ENCODE measurements at places on chromosomes 2 and 18. TPM values are rescaled to one million over a fixed set of nuclear protein-coding genes. Genes with fewer than 3 reads are reported as not detected.

DNA sequence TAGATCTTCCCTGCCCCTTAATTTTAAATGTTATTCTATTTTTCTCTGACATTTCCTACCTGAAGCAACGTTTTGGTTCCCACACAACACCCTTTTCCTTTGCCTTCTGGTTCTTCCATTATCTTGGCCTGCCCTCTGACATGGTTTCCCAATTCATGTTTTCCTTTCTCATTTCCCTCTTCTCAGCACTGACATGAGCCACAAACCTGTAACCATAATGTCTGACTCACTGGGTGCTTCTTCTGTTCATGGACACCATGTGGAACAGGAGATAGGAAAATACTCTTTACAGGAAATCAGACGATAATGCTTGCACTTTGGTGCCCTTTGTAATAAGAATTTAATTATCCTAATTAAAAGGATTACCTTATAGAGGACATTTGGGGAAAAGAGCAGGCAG lies 142.0 kb downstream of the ZEB2 start:
- no peak for DNase-seq
- H3K27me3 ChIP-seq, result no peaks in the 10 kb centered on the region
- no peak overlapping the region for H3K27ac ChIP-seq
- no peaks in the 10 kb centered on the region for H3K4me1 ChIP-seq
- H3K4me3 ChIP-seq, result no peak overlapping the region

DNA sequence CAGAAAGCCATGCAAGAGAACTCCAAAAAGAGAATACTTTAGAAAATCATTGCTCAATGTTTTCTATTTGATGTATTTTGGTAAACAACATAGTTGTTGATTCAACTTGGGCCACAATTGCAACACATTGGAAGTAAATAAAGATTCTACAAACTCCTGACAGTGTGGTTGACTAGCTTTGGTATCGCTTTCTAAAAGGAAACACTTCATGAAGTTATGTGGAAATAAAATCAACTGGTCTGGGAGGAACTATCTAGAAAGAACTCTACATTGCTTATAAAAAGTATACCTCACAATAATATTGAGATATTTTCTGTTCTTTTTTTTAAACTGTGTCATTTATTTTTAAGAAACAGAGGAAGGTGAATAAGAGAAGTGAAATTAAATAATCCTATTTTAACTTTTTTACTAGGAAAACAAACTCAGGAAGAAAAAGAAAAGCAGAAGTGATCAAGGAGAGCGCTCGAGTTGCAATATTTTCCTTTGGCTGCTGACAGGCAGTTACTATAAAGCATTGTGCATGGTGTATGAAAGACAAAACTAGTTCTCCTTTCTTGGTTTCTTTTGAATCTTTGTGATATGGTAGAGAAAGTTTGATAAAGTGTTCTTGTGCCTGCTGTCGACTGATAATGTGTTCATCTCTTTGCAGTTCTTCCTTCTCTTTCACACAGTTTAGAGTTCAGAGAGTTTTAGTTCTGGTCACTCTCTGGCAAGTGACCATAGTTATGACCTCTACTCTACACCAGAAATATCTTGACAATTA lies 3.0 kb downstream of the DHRS9 start:
- H3K4me1 ChIP-seq, result no peaks in the 10 kb centered on the region
- H3K36me3 ChIP-seq, result no peaks in the 10 kb centered on the region
- no peak for DNase-seq
- no peak overlapping the region for H3K4me3 ChIP-seq
- H3K27ac ChIP-seq, result no peak overlapping the region

- no peaks in the 10 kb centered on the region for H3K4me1 ChIP-seq
- no peak for DNase-seq
- H3K27ac ChIP-seq, result no peak overlapping the region
- no peaks in the 10 kb centered on the region for H3K27me3 ChIP-seq
- no peak overlapping the region for H3K4me3 ChIP-seq
- H3K36me3 ChIP-seq, result peaks cover 15% of the 10 kb centered on the region
These were observed 97.4 kb downstream of the EIPR1 start for GRCh38 chr2:3280197-3280596.

The RGPD4 gene
- polyA plus RNA-seq, result not detected

The MOGAT1 gene
- polyA plus RNA-seq, result 0.07 TPM

DNA sequence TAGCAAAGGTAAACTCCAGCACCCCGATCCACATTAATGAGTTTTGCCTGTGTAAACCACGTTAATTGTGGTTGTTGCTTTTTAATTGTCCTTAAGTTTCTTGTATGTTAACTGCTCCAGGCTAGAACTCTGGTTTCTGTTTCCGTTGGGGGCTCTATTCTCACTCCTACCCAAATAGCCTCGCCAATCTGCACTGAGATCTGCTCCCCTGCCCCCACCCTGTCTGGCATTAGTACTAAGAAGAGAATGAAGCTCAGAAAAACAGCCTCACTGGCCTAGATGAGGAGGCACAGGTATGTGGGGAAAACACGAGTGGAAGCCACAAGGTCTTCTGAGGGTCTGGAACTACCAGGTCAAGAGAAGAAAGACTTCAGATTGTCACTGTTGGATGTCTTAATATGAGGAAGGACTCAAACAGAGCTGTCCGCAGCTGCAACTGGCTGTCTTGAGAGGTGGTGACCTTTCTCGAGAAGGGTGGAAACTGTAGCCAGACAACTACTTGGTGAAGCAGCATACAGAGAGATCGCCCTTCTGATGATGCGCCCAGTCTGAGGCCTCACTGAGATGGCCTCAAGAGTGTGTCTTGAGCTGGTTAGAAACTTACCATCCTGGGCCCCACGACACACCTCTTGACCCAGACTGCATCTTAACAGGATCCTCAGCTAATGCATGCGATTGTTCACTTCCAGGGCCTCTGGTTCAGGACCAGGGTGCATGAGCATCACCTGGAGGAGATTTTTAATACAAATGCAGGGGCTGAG lies 73.1 kb downstream of the TGOLN2 start:
- peaks cover 7% of the 10 kb centered on the region for H3K36me3 ChIP-seq
- H3K27me3 ChIP-seq, result no peaks in the 10 kb centered on the region
- DNase-seq, result no peak

The HJURP gene
- polyA plus RNA-seq, result 10.7 TPM

- no peaks in the 10 kb centered on the region for H3K36me3 ChIP-seq
- no peak overlapping the region for H3K4me3 ChIP-seq
- H3K4me1 ChIP-seq, result peaks cover 9% of the 10 kb centered on the region
- H3K27ac ChIP-seq, result no peak overlapping the region
- no peak for DNase-seq
- H3K27me3 ChIP-seq, result no peaks in the 10 kb centered on the region
These were observed 12.6 kb downstream of the FARP2 start for GRCh38 chr2:241368643-241369042.

The CCDC121 gene
- 1.1 TPM for polyA plus RNA-seq

- no peaks in the 10 kb centered on the region for H3K27me3 ChIP-seq
- no peaks in the 10 kb centered on the region for H3K4me1 ChIP-seq
- no peak overlapping the region for H3K27ac ChIP-seq
- DNase-seq, result peak; percentile 95
These were observed 16.7 kb upstream of the ADGRF3 start for GRCh38 chr2:26363323-26363722.

DNA sequence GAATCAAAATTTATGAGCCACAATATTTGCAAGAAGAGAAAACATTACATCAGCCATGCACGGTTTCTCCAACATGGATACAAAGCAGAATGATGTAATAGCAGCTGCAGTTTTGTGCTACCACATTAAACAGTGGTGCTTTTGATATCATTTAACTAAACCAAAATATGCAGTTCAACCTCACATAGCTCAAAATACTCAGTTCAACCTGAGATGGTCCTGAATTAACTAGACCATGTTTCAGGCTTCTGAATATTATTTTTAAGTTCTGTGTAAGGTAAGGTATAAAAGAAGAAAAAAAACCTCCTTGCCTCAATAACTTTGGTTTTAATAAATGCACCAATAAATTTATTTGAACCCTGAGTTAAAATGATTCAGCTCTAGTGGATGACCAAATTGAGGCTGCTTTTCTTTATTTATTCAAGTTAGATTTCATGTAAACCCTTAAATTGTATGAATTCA lies 18.8 kb upstream of the TSPYL6 start:
- no peak overlapping the region for H3K4me3 ChIP-seq
- H3K27ac ChIP-seq, result no peak overlapping the region
- H3K4me1 ChIP-seq, result no peaks in the 10 kb centered on the region
- H3K36me3 ChIP-seq, result no peaks in the 10 kb centered on the region
- H3K27me3 ChIP-seq, result no peaks in the 10 kb centered on the region
- no peak for DNase-seq

The PIEZO2 gene
- not detected for polyA plus RNA-seq

GRCh38 chr2:129056309-129056958 lies 737.8 kb upstream of the HS6ST1 start:
- no peak overlapping the region for H3K4me3 ChIP-seq
- no peaks in the 10 kb centered on the region for H3K27me3 ChIP-seq
- no peaks in the 10 kb centered on the region for H3K4me1 ChIP-seq
- no peaks in the 10 kb centered on the region for H3K36me3 ChIP-seq
- no peak for DNase-seq

DNA sequence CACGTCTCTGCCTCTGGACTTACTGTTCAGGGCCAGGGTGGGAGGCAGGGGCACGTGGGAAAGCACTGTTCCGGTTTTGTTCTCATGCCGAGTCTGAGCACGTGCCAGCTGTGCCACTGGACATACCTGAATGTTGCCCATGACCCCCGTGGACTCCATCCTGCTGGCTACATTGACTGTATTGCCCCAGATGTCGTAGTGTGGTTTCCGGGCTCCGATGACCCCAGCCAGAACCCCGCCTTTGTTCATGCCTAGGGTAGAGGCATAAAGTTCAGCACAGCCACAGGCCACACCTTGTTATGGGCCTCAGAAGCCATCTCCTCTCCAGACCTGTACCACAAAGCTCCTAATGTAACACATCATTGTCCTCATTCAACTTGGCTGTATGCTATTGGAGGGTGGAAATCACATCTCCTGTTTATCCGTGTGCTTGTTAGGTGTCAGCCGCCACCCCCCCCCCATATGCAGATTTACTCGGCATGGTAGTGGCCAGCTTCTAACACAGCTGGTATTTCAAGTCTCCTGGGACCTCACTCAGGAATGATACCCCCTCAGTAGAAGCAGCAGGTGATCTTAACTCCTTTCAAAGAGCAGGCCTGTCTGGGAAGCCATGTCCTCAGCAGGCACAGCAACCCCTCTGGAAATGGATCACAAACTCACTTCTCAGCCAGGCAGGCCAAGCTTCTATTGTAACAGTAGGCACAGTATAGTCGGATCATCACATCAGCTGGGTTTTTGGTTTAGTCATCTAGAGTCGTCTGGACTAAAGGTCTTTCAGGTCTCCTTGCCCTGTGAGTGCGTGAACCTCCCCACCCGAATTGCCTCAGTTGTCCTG lies 27.6 kb downstream of the CENPO start:
- H3K4me1 ChIP-seq, result no peaks in the 10 kb centered on the region
- no peak overlapping the region for H3K4me3 ChIP-seq
- DNase-seq, result no peak
- no peak overlapping the region for H3K27ac ChIP-seq
- H3K27me3 ChIP-seq, result no peaks in the 10 kb centered on the region

DNA sequence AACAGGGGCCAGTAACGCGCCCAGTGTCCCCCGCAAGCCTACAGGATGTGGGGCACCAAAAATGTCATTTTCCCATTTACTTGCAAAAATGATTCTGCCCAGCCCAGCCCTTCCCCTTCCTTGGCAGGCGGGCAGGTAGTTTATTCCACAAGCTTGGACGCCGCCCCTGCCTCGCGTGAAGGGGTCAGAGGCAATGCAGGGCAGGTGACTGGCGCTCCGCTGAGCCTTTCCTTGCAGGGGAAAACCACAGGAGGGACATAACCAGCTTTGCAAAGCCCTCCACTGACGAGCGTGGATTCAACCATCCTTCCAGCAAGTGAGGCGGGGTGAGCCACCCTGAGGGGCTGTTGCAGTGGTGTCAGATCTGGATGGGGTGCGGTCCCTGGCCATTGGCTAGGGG lies 5.3 kb downstream of the MAB21L4 start:
- no peaks in the 10 kb centered on the region for H3K27me3 ChIP-seq
- no peak overlapping the region for H3K4me3 ChIP-seq
- H3K4me1 ChIP-seq, result no peaks in the 10 kb centered on the region
- H3K36me3 ChIP-seq, result peaks cover 55% of the 10 kb centered on the region

DNA sequence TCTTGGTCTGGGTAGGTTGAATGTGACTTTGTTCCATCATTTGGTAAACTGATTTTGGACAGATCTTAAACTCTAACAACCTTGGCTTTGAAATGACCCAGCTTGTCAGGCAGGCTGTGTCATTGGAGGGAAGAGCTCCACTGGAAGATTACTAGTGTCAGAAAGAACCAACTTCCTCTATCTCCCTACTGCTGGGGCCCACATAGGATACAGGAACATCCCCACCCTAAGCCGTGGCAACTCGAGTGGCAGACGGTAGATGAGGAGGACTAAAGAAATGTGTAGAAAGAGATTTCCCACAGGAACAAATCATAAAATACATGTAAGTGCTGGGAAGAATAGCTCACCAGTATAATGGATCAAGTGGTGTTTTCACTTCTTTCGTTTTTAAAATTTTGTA lies 4.3 kb upstream of the G6PC2 start:
- no peaks in the 10 kb centered on the region for H3K27me3 ChIP-seq
- no peaks in the 10 kb centered on the region for H3K36me3 ChIP-seq
- H3K4me1 ChIP-seq, result no peaks in the 10 kb centered on the region
- no peak overlapping the region for H3K4me3 ChIP-seq
- no peak for DNase-seq

The TLX2 gene
- 1.5 TPM for polyA plus RNA-seq

- no peak overlapping the region for H3K27ac ChIP-seq
- H3K36me3 ChIP-seq, result no peaks in the 10 kb centered on the region
- H3K4me1 ChIP-seq, result peaks cover 3% of the 10 kb centered on the region
- DNase-seq, result no peak
- no peaks in the 10 kb centered on the region for H3K27me3 ChIP-seq
These were observed 129.2 kb downstream of the MYO1B start for GRCh38 chr2:191374366-191374765.

The KCNK3 gene
- 0.28 TPM for polyA plus RNA-seq

GRCh38 chr2:112601754-112602153 lies 17.3 kb downstream of the CHCHD5 start:
- no peaks in the 10 kb centered on the region for H3K36me3 ChIP-seq
- H3K4me1 ChIP-seq, result peaks cover 2% of the 10 kb centered on the region
- no peaks in the 10 kb centered on the region for H3K27me3 ChIP-seq
- H3K27ac ChIP-seq, result no peak overlapping the region
- no peak for DNase-seq

- H3K36me3 ChIP-seq, result peaks cover 10% of the 10 kb centered on the region
- H3K27me3 ChIP-seq, result no peaks in the 10 kb centered on the region
- peak overlapping the region; percentile 79 for H3K4me3 ChIP-seq
- peaks cover 2% of the 10 kb centered on the region for H3K4me1 ChIP-seq
These were observed 411 bp downstream of the RNASEH1 start for GRCh38 chr2:3557639-3558204.

DNA sequence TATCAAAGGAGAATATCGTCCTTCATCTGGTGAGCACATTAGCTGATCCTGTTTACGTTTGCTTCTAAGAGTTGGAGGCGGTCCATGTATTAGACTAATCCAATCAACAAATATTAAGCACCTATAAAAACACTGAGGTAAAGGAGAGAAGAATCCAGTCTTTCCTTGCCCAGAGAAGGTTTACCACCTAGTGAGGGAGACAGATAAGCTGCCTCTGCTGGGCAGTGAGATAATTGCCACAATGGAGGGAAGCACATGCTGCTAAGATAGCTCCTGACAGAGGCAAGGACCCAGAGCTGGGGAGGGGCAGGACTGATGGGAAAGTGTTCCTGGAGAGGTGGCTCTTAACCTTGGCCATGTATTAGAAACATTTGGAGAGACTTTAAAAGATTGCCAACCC lies 36.7 kb upstream of the ST8SIA5 start:
- H3K27me3 ChIP-seq, result no peaks in the 10 kb centered on the region
- no peaks in the 10 kb centered on the region for H3K4me1 ChIP-seq
- no peak overlapping the region for H3K27ac ChIP-seq
- H3K4me3 ChIP-seq, result no peak overlapping the region

All from small intestine (tissue), 16 donors.